ENCODE measurements at places on chromosomes 3 and 15.

DNA sequence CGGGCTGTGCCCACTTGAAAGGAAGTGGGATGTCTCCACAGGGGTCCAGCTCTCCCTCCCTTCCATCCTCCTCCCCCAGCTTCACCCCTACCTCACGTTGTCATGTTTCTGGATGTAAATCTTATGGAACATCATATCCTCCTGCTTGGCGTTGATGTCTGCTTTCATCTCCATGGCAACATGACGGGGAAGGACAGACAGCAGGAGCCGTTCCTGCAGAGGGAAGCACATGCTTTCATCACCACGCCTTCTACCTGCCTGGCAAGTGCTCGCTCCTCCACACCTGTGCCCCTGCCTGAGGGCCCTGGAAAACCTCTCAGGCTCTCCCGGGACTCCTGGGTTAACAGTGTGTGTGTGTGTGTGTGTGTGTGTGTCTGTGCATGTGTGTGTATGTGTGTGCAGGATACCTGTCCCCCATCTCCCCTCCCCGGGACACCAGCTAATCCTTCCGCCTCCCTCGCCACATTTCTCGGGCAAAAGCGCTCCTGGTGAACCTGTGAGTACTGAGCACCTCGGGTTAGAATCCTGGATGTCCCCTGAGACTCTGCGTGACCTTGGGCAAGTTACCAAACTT is 101.1 kb downstream of the ADCY5 start:
- no peak for DNase-seq

DNA sequence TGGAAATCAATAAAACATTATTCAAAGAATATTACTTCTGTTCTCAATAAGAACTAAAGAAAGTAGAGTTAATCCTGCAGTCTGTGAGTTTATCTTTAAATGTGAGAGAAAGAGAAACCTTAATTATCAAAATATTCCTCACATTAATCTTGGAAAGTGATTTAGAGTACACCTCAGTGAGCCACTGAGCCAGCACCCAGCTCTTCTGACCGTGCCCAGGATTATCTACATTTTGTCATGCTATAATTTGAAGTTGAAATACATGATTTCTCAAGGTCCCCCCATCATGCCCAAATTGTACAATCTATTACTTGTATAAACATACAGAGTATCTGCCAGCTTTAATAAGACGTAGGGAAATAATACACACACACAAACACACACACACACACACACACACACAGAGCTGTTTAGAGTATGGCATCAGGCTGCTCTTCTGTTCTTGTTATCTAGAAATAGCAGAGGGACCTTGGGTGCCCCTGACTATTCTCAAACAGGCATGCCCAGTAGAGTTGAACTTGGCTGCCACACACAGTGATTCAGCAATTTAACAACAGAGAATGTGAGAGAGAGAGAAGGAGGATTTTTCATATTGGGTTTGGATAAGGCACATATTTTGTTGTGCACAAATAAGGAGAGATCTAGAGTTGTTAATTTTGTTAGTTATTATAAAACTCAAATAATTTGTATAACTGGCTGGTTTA is 74.4 kb downstream of the P2RY1 start:
- DNase-seq = no peak

- DNase-seq = no peak
Measured at GRCh38 chr3:153396581-153396980, 234.6 kb downstream of the RAP2B start.

DNA sequence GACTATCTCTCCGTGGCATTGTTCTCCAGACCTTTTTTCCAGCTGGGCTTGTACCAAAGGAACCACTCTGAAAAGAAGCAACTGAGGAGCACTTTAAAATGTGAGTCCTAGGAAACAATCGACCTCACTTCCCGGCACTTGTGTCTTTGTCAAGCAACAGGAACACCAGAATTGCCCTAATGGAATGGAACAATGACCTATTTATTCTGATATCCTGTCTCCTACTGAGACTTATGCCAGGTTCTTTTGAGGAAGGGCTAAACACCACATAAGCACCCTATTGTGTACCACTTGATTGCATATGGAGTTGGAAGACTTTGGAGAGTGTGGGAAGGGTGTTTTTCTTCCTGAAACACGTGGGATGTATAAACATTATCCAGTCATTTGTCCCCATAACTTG is 56.8 kb upstream of the TGFBR2 start:
- DNase-seq = no peak

GRCh38 chr3:110178965-110179364 is 841.6 kb upstream of the DPPA4 start:
- DNase-seq = no peak

GRCh38 chr3:8499181-8499611 is 2.4 kb upstream of the LMCD1 start:
- no peak for DNase-seq

GRCh38 chr3:4688411-4688810 is 195.3 kb downstream of the ITPR1 start:
- no peak for DNase-seq

DNA sequence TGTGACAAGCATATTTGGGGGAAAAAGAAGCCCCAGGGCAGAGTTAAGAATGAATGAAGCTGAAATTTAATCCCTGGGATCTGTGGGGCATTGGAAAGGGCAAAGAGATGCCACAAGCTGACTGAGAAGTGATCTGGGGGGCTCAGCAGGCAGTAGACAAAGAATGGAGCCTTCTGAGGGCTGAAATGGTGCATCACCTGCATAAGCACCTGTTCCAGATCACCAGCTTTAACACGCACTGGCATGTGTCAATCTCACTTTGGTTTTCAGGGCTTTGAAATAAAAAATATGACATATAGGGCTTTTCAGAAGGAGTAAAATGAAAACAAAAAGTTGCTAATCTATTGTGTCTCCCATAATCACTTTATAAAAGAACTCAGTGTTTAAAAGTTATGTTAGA is 210.8 kb upstream of the ARHGEF26 start:
- DNase-seq = no peak

DNA sequence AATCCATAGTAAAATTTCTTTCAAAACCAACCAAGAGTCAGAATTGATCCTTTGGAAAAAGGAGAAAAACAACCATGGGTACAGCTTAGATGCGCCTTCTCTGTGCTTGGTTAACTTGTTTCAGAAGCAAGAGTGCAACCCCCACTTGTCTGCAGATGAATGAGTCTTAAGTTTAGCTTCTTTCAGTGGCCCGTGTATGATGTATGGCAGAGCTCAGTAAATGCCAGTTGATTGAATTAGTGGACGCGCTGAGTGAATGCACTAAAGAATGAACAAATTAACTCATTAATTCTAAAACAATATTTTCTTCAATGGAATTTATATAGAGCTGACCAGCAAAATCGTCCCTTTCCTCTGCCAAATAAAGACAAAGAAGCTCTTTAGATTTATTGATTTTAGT is 67.0 kb upstream of the ARHGEF3 start:
- DNase-seq = no peak

DNA sequence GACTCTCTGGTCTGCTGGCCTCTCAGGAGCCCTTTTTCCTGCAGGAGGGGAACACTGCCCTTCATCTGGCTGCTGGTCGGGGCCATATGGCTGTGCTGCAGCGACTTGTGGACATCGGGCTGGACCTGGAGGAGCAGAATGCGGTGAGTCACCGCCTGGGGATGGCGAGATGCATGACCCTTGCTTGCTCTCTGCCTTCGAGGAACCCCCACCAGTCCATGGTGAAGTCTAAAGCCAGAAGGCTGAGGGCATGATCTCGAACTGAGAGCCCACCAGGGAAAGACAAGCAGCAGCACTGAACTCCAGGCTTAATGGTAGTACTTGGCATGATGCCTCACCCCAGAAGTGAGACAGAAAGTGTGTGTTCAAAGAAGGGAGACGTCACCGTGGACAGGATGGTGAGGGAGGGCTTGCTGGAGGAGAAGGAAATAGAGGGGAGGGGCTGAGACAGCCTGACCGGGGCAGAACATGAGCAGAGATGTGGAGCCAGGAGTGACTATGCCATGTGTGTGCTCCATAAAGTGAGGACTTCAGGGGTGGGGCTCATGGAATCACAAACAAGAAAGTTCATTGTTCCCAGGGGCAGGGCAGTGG is 19.2 kb downstream of the ANKDD1A start:
- no peak for DNase-seq

- no peak for DNase-seq
Measured at GRCh38 chr3:29827756-29828155, 546.9 kb downstream of the RBMS3 start.

GRCh38 chr15:80403712-80404056 is 498 bp upstream of the ARNT2 start:
- DNase-seq = no peak

GRCh38 chr3:127652246-127652995 is 20.3 kb upstream of the ABTB1 start:
- DNase-seq = peak; percentile 60

GRCh38 chr15:63163217-63163616 is 5.9 kb upstream of the RPS27L start:
- no peak for DNase-seq

- DNase-seq = no peak
Measured at GRCh38 chr3:100069472-100069871, 44.8 kb downstream of the FILIP1L start.

DNA sequence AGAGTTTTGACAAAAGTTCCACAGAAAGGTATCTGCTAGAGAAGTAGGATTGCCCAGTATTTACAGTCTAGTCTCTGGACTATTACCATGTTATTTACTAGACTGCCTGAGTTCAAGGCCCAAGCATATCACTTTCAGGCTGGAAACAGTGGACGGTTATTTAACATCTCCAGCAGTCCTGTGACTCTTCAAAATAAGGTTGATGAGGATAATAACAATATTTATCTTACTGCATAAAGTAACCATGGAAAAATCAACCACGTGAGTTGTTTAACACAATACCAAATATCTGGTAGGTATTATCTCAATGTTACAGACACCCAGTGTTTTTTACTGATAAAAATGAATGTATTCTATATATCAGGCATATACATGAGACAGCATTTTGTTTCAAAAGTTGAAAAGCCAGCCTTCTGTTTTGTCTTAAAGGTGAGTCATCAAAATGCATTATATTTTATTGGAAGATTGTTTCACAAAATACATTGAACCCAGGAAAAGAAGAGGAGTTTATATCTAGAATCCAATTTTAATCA is 535.8 kb downstream of the TBL1XR1 start:
- no peak for DNase-seq

DNA sequence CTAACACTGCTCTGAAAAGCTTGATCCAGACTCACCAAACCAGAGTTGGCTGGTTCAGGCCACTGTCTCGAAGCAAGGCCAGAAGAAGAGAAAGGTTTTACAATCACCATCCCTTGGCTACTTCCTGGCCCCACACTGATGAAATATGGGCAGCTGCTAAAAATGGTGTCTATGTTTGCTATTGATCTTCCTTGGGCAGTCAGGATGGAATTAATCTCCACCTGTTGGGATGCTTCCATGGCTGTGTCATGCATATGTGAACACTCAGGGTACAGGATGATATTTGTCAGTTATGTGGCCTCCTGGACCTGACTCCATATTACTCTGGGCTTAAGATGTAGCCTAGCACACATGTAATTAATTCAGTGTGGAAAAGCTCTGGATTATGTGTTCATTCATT is 61.9 kb downstream of the FRMD4B start:
- DNase-seq = no peak

- no peak for DNase-seq
Measured at GRCh38 chr15:68137096-68137495, 68.0 kb downstream of the CALML4 start.

- no peak for DNase-seq
Measured at GRCh38 chr15:94206463-94207167, 24.7 kb upstream of the MCTP2 start.

DNA sequence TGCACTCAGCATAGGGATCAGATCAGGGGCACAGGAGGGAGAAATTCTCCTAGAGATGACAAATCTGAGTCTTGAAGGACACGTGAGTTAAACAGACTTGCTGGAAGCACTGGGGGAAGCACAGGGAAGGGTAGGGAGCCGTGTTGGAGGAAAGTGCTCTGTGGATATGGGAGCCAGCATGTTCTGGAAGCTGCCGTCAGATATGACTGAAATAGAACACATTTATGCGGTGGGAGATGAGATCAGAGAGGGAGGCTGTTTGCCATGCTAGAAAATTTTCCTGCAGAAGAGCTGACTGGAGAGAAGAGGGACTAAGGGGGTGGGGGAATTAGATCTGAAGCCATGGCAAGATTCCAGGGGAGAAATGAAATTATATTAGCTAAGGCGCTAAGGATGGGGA is 1.8 kb downstream of the TAMM41 start:
- DNase-seq = no peak

GRCh38 chr3:139572847-139573672 is 33.5 kb upstream of the RBP1 start:
- DNase-seq = no peak

GRCh38 chr3:111809186-111809585 is 49.9 kb upstream of the PHLDB2 start:
- DNase-seq = no peak

- DNase-seq = peak; percentile 58
Measured at GRCh38 chr3:141561426-141562034, 74.7 kb downstream of the RASA2 start.

- no peak for DNase-seq
Measured at GRCh38 chr3:161393803-161394202, 22.5 kb upstream of the SPTSSB start.

DNA sequence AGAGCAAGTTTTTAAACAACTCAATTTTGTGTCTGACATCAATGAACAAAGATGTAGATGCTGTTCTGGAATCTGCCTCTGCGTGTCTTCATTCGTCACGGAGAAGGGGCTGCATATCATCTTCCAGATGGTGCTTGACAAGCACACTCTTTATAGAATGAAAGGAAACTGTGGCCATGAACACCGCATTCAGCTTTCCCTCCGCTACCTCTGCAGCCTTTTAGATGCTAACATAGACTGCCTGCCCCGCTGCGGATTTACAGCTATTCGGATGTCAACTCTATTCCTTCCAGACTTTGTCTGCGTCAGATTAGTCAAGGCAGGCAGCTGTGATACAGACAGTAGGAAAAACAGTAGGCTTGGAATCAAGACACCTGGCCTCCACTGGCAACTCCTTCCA is 232.9 kb downstream of the TJP1 start:
- no peak for DNase-seq

- DNase-seq = no peak
Measured at GRCh38 chr3:172569128-172570008, 46.1 kb upstream of the TNFSF10 start.

DNA sequence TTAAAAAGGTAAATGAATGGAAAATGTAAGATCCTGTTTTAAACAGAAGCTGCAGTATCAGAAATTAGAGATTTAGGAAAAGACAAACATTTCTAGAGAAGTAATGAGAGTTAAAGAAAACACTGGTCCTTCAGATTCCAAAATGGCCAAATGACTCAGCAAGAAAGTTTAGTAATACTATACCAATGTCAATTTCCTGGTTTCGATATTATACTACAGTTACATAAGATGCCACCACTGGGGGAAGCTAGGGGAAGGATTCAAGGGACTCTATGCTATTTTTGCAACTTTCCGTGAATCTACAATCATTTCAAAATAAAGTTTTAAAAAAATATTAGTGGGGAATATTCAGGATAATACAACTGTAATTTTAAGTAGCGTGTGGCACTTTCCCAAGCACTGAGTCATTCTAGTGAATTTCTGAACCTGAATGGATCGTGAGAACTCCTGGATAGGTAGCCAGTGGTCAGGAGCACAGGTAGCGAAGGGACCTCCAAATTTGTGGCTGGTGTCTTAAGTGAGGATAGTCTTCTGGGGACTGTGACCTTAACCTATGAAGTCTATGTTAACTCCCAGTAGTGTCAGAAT is 37.6 kb downstream of the TMCC1 start:
- DNase-seq = no peak

All from CD4-positive, alpha-beta T cell treated with Interleukin-6 for 4 hours (primary cell).